WTC11 (cell line): ENCODE measurements at places on chromosomes 11 and 22.

- DNase-seq = no peak
Measured at GRCh38 chr11:109795234-109795633, 298.0 kb upstream of the ZC3H12C start.

DNA sequence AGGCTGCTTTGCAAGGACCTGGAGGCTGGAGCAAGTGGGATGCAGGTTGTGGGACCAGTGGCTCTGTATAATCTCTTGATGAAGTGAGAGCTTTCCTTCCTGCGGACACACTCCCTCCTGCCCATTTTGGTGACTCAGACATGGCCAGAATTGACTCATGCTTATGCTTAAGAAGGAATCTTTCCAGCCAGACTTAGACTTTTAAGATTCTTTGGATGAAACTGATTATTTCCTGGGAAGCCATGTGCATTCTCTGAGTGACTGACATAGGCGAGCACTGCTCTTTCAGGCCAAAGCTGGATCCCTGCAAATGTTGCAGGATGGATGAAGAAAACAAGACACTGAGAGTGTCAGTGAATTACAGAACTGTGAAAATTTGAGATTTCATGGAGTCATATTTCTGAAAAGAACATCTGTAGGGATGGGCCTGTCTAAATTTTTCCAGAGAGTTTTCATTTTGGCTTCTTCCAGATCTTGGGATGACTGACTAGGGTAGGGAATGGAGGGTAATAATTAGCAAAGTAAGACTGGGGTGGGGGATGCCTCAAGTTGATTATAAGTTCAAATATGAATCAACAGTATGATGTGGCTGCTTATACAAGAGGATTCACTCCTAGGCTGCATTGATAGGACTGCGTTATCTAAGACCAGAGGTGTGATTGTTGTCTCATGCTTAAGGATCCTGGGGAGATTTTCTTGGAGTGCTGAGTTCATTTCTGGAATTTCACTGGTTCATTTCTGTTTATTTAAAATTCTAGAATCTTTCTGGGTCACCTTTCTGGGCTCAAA is 195.8 kb downstream of the HIPK3 start:
- DNase-seq = no peak

DNA sequence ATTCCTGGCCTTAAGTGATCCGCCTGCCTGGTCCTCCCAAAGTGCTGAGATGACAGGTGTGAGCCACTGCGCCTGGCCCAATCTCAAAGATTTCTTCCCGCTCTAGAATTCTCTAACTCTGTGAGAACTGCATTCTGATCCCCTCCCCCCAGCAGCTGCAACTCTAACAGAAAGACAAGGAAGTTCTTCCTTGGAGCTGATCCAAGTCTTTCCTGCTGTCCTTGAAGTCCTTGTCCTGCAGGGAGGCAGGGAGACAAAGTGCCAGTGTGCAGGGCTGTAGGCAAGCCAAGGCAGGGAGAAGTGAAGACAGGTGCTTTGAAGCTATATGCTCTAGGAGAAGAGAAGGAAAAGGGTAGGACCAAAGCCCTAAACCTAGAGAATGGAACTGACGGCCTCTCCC is 9.5 kb upstream of the GGA1 start:
- no peak for DNase-seq

- no peak for DNase-seq
Measured at GRCh38 chr11:46698597-46698996, 1.8 kb downstream of the ARHGAP1 start.

GRCh38 chr11:27860811-27861210 is 160.6 kb upstream of the BDNF start:
- no peak for DNase-seq

- no peak for DNase-seq
Measured at GRCh38 chr11:93396316-93396715, 65.8 kb downstream of the DEUP1 start.

GRCh38 chr11:19670030-19670791 is 42.4 kb upstream of the NAV2 start:
- DNase-seq = no peak

DNA sequence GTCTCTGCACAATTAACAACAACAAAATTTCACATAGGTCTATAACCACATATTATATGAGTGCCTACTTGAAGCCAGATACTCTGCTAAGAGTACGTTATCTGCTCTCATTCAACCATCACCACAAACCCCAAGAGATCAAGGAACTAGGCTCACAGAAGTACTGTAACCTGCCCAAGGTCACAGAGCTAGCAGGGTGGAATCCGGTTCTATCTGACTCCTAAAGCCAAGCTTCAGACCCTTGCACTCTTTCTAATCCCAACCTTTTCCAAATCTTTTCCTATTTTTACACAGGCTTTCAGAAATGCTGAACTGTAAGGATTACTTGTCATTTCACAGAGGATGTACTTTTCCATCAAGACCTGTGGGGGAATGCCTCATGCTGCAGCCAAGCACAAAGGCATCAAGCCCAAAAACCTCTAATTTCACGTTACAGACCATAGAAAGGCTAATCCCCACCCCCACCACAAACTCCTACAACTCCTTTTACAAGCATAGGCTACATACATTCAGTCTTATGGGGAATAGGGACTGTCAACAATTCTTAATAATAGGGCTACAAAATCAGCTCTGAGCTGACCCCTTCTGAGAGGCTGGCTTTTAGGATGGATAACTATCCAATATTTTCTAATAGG is 927 bp downstream of the PRCP start:
- no peak for DNase-seq

DNA sequence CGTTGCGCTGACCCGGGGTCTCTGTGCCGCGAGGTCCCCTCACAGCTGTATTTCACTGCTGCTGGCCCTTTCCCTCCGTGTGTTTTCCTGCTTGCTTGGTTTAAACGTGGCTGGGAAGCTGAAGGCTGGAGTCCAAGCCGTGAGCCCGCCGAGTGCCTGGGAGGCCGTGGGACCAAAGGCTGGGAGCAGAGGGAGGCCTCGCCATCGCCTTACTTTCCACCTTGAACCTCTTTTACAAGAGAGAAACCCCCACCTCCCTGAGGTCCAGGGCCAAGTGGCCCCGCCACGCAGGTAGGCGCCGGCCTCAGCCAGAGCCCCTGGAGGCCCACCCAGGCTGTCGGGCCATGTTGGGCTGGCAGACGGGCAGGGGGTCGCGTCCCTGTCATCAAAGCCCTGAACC is 411.6 kb downstream of the TBC1D22A start:
- DNase-seq = peak; percentile 4

DNA sequence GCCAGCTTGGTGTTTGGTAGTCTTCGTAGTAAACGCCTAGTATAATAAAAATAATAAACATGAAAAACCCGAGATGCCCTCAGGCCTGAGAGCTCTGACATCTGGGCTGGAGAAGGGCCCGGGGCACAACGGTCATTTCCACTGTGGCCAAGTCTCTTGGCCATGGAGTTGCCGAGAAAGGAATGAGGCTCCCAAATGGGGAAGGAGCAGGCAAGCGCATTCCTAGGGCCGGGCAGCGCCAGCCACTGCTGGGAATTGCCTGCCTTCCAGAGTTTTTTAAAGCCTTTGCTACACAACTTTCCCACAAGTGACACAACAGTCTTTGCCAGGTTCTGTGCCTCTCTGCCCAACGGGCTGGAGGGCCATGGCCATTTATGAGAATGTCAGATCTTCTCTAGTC is 103.4 kb downstream of the NAV2 start:
- DNase-seq = no peak

DNA sequence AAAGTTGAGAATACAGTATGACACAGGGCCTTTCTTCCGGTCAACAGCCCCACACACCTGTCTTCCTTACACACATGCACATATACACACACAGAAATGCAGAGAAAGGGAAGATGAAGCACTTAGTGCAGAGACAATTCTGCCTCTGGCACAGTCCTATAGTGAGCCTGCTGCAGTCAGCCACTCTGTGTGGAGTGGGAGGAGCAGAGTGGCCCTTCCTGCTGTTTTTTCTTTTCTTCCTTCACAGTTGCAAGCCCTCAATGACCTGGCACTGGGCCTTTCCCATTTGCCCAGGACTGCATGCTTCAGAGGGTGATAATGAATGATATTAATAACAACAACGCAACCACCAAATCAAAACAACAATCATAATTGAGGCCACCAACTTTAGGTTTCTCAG is 527.0 kb upstream of the B3GAT1 start:
- no peak for DNase-seq

DNA sequence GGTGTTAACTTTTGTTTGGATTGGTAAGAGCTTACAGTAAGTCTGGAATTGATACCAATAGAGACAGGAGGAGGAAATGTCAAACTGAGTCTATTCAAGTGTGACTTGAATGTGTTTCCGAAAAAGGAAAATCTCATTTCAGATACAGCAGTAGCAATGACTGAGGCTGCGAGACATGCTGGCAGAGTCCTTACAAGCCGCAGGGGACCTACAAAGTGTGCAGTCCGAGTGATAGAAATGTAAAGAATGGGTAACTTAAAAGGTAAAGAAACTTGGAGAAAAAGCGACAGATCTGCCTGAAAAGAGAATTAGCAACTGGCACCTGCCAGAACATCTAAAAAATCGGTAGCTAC is 444 bp downstream of the CWF19L2 start:
- DNase-seq = no peak

DNA sequence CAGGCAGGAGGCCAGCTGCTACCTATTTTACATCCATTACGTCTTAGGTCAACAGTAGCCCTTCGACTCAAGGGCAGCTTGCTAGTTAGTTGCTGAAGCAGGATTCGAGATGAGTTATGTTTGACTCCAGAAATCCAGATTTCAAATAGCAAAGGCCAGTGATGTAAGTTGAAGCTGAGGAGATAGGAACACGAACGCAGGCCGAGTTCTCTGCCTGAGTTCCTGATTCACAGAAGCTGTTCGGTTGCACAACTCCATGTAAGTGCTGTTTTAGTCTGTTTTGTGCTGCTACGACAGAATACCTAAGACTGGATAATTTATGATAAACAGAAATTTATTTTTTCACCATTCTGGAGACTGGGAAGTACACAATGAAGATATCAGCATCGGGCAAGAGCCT is 111.2 kb downstream of the SLC1A2 start:
- no peak for DNase-seq

DNA sequence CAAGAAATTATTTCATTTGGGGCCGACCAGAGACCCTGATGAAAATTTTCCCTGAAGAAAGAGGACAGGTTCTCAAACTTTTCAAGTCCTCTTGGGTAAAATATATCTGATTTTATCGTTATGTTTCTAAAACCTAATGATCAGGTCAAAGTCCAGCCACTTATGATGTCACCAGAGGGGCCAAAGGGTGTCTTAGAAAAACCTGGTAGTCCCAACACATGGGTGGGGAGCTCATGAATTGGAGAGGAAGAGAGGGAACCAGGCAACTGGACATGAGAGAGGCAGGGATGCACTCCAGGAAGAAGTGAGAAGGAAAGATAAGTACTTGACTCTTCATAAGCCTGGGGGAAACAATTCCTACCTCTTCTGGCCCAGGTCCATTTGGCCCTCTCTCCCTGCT is 9.2 kb downstream of the SLC5A1 start:
- no peak for DNase-seq

DNA sequence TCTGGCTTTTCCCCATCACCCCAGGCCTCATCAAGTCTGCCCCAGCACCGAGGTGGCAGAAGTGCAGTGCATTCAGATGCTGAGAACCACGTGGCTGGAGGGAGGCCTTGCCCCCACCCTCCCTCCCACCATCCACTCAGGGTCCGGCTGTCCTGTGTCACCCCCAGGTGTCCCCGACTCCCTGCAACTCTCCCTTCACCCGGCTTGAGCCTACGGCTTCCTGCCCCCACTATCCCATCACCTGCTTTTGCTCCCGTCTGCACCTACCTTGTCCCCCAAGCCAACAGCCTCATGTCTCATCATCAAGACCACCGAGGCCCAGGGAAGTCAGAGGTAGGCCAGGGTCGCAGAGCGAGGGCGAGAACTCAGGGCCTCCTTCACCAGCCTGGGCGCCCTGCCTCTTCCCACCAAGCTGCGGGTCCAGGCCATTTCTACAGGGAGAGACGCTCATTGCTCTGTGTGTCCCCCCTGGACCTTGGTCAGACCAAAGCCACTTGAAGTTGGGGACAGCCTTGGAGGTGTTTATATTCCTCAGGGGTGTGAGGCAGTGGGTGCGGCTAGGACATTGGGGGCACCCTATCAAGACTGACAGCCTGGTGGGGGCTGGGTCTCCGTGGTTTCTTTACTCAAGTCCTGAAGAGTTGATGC is 66.2 kb upstream of the CCND1 start:
- no peak for DNase-seq

GRCh38 chr11:130760515-130761125 is 155.7 kb downstream of the SNX19 start:
- DNase-seq = no peak

- no peak for DNase-seq
Measured at GRCh38 chr11:396948-397548, 3.0 kb downstream of the PKP3 start.

GRCh38 chr11:8671651-8672062 is 10.8 kb downstream of the TRIM66 start:
- no peak for DNase-seq

GRCh38 chr22:36405221-36405661 is 17.5 kb upstream of the MYH9 start:
- DNase-seq = no peak

- DNase-seq = no peak
Measured at GRCh38 chr11:123742031-123742723, 717 bp upstream of the ZNF202 start.

DNA sequence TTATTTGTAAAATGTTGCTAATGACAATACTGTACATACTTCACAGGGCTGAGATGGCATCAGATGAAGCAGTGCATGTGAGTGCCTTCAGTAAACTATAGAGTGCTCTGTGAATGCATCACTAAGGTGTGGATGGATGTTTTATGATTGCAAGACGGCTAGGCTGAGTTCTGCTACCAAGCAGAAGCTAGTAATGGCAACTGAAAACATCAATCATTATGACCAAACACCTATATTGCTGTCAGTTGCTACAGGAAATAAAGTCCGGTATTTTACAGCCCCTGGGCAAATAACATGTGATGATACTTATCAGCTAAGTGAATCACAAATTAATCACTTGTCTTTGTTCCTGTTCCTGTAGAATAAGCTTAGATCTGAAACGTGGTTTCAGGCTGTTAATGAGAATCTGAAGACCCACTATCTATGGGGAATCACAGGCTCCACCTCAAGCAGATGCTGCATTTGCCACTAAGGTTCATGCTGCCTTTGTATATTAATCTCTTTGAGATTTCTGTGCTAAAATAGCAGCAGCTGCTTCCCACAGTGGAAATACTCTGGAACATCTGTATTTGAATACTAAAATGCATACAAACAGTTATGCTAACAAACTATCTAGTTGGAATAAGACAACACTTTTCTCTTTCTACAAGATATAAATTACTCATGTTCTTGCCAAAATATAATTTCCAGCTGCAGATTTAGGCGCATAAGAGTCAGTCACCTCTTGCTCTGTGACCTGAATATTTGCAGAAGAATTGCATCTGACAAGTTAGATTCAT is 254.0 kb upstream of the PITPNB start:
- no peak for DNase-seq

- DNase-seq = no peak
Measured at GRCh38 chr22:37499027-37499707, 13.0 kb upstream of the MFNG start.

GRCh38 chr11:129969920-129970319 is 32.7 kb downstream of the PRDM10 start:
- DNase-seq = no peak
